Stimulated activated CD4-positive, alpha-beta T cell treated with anti-CD3 and anti-CD28 coated beads, Interleukin-15, amount 100 ng/mL, for 48 hours (primary cell): ENCODE measurements at places on chromosomes 5 and 9.

DNA sequence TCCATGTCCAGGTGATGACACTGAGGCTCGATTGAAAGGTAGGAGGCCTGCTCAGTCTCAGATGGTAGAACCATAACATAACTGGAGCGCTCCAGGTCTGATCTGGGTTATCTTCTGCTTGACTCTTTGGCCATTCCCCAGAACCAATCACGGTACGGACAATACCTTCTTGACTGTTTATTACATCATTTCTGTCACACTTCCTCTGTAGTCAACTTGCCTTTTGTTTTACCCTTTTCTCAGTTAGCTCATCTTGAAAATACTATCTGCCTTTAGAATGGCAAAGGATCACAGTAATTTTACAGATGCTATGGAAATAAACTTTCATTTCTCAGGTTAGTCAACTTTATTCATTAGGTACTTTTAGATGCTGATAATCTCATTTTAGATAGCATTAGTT, 22.4 kb downstream of the GLRA1 start:
- no peak for DNase-seq

GRCh38 chr5:39459071-39459470, 34.3 kb upstream of the DAB2 start:
- no peak for DNase-seq

DNA sequence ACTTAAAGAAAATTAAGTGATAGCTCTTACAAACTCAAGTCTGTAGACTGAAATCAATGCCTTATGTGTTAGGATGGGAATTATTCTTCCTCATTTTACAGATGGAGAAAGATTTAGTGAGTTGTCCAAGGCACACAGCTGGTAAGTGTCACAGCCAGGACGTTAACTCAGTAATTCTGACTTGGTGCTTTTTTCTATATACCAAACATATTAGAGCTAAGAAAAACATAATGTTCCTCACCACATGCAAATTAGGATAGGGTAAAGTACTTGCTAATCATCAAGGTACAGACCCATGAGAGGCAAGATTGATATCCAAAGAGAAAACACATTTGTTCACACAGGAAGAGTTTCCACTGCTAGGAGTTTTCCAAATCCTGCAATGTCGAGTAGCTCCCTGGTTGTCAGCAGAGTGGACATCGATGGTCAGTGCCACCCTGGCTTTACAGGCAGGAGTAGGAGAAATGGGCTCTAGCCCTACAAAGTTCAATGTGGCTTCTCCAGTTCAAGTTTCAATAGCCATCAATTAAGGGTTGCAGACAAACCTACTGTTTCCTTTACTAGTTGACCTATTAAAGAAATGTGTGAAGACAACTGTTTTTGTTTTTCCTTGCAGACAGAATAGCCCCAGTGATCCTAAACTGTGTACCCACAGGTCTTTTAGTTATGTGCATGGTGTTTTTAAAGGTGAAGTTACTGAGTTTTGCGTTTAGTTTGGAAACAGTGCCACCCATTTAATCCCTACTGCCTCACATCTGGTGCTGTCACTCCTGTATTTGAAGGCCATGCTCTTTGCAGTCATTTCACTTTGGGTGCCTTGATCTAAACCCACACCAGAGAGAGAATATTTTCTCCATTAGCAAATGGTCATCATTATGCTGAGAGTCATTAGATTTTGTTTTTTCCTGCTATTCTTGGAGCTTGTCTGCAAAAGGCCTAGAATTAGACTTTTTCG, 460.8 kb upstream of the SMARCA2 start:
- no peak for DNase-seq

DNA sequence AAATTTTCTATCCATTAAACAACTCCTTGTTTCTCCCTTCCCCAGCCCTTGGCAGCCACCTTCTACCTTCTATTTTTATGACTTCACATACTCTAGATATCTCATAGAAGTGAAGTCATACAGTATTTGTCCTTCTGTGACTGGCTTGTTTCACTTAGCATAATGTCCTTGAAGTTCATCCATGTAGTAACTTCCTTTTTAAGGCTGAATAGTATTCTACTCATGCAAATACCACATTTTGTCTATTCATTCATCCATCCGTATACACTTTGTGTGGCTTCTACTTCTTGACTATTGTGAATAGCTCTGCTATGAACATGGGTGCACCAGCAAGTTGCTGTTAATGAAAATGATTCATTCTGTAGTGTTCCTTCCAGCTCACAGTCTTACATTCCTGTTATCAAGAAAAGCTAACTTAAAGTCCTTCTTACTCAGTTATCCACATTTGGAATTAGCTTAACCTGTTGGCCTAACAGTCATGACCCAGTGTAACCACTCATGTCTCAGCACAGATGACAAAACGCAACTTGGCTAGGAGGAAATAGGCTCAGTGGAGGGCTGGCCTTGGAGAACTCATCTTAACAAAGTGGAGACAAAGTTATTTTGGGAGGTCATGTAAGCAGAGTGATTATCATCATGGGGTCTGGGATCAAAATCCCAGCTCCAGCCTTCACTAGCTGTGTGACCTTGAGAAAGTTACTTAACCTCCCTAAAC, 129.7 kb upstream of the MAP3K1 start:
- DNase-seq: no peak

DNA sequence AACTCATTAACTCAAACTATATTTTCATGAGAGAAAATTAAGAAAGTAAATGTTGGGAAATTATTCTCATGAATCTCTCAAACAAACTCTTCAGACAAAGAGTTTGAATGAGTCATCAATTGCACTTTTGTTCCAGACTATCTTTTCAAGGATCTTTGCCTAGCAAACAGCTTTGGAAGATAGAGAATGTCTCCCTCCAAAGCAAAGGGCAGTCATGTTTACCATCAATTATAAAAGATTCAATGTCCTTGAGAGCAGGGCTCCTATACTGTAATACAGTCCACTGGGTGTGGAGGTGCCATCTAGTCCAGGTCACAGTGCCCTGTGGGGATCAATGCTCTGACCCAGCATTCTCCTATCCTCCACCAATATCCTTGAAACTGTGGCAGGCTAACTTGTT, 1429.3 kb downstream of the EFNA5 start:
- DNase-seq: no peak

DNA sequence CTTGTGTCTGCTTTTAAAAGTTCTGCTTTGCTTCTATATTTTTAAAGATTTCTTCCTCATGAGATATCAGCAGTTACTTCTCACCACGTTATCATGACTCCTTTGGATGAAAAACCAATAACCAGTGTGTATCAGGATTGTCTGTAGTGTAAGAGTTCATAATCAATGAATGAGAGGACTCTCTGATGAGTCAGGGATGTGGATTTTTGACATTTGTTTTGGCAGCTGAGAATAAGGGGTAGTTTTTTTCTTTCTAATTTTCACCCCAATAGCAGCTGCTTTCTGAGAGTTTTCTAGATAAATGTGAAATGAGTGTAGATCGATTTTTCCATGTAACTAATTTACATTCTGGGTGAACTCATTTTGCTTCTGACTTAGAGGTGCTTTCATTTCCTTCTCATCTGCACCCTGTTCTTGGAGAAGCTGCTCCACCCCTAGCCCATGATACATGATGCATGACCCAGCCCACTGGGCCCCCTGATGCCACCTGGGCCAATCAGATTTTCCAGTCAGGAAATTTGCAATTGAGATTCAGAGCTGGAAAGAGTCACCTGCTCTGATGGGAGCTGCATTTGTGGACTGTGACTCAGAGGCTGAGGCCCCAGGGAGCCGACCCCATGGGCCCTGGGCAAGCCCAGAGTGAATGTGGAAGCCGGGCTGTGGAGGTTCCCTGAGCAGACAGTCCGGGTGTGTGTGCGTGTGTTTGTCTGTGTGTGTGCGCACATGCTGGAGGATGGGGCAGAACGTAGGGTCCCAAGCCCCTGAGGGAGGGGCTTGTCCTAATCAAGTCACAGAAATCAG, 159.3 kb downstream of the RGS3 start:
- DNase-seq: peak; percentile 75

DNA sequence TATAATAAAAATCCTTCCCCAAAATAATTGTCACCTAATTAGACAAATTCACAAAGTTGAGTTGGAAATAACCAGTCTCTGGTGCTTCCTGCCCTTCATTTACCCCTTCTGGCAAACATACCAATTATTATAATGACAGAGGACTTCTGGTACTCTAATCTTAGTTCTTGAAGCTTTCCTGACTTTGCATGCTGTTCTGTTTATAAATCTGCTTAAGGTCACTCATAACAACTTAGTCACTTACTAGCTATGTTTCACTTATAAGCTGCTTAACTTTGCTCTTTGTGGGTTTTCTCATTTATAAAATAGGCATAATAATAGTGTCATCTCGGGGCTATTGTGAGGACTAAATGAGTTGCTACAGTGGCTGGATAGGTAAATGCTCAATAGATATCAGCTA, 446.5 kb downstream of the EFNA5 start:
- no peak for DNase-seq

- DNase-seq: no peak
Measured at GRCh38 chr5:172008689-172009141, 2.3 kb upstream of the FBXW11 start.

GRCh38 chr9:127216210-127216887, 48.2 kb upstream of the GARNL3 start:
- no peak for DNase-seq

GRCh38 chr5:58335518-58335917, 124.4 kb downstream of the PLK2 start:
- no peak for DNase-seq

GRCh38 chr5:113293975-113294310, 140.8 kb downstream of the TSSK1B start:
- DNase-seq: no peak

DNA sequence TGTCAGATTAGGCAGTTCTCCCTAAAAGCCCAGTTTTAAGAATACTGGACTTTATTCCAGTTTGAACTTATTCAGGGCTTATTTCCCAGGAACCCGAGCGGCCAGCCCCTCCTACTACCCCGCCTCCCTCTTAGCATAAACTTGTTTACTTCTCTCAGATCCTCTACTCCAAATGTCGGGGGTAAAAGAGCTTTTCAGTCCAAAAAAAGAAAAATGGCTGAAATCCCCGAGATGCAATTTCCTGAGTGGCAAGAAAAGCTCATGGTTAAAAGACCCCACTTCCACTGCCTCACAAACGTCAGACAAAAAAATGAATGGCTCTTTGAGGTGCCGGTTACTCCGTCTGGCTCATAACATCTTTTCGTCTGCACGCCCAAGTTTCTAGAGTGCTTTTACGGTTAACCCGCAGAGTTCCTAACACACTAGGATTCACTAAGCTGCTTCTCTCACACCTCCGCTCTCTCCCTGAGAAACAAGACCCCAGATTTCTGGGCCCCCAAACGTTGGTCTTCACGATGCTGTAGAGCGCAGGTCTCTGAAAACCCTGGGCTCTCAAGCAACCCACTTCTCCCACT, 402 bp downstream of the BRD8 start:
- no peak for DNase-seq

DNA sequence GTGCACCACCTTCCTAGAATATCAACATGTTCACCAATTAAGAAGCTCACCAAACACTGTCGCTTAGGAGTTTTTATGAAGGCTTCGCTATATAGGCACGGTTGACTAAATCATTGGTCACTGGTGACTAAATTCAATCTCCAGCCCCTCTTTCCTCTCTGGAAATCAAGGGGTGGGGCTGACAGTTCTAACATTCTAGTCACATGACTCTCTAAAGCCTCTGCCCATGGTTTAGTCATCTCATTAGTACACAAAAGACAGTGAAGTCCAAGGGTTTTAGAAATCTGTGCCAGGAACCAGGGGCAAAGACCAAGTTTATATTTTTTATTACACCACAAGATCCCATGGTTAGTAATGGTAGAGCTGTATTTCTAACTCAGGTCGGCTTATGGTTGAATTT, 243.2 kb downstream of the ELAVL2 start:
- no peak for DNase-seq

DNA sequence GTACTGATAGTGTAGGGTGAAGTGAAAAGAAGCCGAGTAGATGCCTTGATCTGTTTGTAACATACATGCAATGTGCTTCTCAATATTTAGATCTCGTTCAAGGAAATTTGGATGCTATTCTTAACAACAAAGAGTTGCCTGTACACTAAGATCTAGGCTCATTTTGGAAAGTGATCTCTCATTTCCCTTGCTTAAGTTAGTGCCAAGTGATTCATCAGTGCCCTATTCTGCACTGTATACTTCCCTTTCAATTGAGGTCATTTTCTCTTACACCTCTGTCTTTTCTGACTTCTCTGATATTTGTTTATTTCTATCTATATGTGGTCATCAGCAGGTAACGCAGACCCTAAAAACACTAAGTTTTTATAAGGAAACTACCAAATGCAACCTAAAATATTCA, 528.6 kb upstream of the PTPRD start:
- DNase-seq: no peak
